ENCODE measurements at places on chromosomes 1 and 21.

- DNase-seq, result no peak
Measured at GRCh38 chr1:37040773-37041172, 6.5 kb upstream of the GRIK3 start.

DNA sequence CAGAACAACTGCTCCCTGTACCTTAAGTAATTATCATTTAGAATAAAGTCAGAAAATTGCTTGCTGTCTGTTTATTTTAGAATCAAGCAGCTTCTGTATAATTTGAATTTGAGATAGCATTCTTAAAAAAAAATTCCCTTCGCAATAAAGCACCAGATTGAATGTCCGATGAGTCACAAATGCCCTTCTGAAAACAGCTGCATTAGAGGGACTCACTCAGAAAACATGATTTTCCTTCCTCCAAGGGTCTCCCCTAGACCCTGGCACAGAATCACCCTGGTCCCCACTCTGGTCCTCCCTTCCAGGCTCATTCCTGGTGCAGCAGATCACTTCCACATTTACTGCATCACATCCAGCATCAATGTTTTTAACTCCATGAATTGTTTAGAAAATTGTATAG is 471.1 kb upstream of the VAMP3 start:
- DNase-seq, result no peak

DNA sequence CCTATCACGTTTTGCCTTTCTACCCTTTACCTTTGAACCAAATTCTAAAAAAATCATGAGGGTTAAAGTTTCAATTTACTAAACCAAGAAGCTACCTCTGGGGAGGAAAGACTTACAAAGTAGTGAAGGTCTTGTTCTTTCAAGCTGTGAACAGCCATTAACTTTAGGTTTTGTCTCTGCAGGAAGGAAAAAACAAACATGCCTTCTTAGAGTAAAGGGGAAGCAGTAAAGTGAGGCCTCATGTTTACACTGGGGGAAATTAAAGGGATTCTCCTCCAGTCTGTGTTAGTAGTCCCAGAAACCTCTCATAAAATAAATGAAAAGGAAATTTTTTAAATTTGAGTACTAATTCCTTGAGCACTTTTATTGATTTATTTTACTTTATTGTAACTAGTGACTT is 780.2 kb upstream of the ADGRL2 start:
- DNase-seq, result no peak

- no peak for DNase-seq
Measured at GRCh38 chr1:47403321-47403910, 12.7 kb upstream of the FOXE3 start.

- no peak for DNase-seq
Measured at GRCh38 chr1:155940993-155941844, at the start of gene RXFP4. Gene RXFP4 (plus strand): TSS chr1:155941638. CDS start chr1:155941710, 72 bp downstream.

Measured in NCI-H2081 treated with DMSO at 0.1 percent for 48 hours (cell line).